ENCODE measurements at places on chromosomes 5 and 9.
A peak's percentile ranks its signal among the peaks of the same experiment; 100 is the strongest.

DNA sequence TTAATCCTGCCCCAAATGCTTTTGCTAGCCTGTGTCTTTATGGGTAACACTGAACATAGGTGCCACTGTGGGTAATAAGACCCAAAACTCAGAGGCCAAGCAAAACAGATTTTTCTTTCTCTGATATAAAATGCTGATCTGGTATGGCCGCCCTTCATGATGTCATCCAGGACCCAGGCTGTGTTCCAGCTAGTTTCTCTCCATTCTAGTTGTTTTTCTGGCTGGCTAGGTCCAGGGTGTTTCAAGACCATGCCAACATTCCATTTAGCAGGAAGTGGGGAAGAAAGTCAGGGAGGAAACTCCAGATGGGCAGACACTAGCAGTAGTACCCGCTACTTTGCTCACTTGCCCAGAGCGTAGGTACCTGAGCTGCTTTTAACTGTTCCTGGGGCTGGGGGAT, 183.9 kb upstream of the OTULINL start:
- no peak for DNase-seq

DNA sequence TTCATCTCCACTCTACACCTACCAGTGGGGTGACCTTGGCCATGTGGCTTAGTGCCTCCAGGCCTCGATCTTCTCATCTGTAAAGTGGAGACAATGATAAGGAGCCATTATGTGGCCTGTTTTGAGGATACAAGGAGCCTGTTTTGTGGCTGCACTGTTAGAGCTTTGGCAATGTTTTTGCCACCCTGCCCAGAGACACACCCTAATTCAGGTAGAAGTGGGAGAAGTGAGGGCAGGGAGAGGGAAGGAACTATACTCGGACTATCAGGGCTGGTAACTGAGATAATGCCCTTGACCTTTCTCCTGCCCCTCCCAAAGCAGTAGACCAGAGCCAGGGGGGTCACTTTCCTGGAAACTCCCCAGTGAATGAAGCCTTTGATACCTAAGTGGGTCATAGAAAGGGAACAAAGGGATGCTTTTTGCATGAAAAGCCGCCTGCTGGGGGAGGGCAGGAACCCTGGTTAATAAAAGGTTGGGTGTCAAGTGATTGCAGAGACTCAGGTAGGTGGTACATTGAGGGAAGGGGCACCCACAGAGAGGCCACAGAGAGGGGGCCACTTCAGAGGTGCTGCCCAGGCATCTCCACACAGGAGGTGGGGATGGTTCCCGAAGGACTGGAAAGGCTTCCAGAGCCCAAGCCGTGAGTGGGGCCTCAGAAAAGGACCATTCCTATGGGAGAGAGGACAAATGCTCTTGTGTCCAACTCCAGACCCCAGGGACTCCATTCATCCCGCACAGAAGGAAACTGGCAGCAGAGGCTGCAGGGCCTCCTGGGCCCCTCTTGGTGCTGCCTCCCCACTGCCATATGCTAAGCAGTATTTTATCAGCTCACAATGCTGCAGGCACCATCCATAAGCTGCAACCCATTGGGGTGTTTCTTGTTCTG, 42.3 kb upstream of the VDAC1 start:
- DNase-seq = no peak

- DNase-seq = no peak
Measured at GRCh38 chr5:1165864-1166263, 35.5 kb upstream of the SLC6A19 start.

- no peak for DNase-seq
Measured at GRCh38 chr5:17127743-17128231, 89.6 kb upstream of the BASP1 start.

- DNase-seq = peak; percentile 25
Measured at GRCh38 chr5:34898258-34898895, 16.9 kb downstream of the RAD1 start.

DNA sequence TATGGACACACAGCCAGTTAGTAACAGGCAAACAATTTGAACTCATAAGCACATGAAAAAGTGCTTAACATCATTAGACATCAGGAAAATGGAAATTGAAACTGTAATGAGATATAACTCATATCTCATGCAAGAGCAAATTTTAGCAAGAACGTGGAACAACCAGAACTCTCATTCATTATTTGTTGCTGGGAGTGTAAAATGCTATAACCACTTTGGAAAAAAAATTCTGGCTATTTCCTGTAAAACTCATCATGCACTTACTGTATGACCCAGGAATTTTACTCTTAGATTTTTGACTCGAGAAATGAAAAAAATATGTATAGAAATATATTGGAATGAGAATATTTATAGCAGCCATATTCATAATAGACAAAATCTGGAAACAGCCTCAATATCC, 205.7 kb upstream of the PUM3 start:
- DNase-seq = no peak

DNA sequence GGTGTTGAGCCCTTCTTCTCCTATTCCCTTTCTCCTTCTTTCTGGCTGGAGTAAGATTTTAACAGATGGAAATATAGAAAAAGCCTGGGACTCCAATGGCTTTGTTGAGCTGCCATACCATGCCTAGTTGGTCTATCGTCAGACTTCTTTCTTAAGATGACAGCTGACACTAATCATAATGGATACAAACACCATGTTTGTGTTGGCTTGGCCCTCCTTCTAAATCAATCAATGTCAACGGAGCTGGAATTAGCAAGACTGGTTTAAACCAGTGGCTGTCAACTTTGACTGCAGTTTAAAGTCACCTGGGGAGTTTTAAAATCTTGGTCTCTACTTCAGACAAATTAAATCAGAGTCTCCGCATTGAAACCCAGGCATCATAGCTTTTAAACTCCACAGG, 264.5 kb upstream of the PRR16 start:
- no peak for DNase-seq

DNA sequence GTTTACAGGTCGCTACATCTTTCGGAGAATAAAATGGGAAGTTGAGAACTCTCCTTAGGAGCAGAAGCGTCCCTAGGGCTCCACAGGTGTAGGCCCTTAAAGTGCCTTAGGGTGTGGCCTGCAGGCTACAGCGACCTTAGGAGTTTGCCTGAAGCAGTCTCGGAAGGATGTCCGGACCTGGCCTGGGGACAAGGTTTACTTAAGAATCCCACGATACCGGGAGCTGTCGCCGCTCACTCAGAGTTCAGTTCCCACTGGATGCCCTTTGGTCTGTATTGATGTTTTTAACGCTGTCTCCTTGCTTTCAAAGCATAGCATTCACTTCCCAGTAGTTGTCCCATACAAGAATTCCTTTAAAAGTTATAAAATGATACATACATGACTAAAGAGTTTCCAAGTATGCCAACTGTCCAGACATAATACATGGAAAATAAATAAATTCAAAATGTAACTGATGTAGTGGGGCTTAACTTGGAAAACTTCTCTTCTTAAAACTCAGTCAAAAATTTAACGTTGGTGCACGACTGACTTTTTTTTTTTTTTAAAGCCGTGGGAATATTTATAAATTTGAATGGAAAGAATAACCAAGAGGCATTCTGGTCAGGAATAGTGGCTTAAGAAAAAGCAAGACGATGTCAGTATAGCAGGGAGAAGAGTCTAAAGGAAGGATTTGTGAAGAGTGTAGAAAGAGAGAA, 848 bp downstream of the RAD50 start:
- no peak for DNase-seq

DNA sequence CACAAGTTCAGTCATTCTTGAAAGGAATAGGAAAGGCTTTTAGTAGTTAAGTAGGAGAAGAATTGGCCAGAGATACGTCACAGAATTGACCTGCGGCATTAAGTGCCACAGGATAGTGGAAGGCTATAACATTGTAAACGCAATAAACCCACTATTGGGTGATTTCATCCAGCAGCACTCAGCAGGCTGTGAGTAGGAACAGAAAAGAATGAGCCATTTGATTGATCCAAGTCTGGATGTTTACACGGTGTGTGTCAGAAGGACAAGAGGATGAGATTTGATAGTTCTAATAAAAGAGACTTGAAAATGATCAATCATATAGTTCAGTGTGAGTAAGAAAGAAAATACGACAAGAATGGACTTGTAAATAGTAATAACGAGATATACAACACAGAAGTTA, 110.0 kb upstream of the MTAP start:
- DNase-seq = no peak

DNA sequence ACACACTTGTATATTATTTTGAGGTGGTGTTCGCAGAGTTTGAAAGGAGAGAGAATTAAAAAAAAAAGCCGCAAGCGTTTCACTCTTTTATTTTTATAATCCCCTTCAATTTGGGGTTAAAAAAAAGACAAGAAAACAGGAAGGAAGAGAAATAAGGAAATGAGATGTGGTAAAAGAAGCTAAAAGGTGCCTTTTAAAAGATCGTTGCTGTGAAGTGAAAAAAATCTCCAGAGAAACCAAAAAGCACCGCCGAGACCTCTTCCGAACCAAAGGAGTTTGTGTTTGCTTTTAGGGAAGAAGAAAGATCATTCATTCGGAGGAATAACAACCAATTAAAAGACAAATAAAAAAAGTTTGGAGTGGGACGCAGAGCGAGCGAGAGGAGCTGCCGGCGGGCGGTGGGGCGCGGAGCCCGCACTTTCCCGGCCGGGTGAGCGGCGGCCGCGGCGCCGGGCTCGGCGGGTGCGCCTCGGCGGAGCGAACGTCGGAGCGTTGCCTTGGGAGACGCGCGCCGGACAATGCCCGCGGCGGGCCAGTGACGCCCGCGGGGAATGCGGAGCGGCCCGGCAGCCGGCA, 355 bp downstream of the TLE4 start:
- no peak for DNase-seq

- no peak for DNase-seq
Measured at GRCh38 chr9:19554529-19554928, 145.7 kb downstream of the ACER2 start.

- no peak for DNase-seq
Measured at GRCh38 chr5:143207058-143207457, 196.4 kb downstream of the NR3C1 start.

GRCh38 chr5:138503487-138504270, 38.4 kb downstream of the EGR1 start:
- DNase-seq = peak; percentile 50

GRCh38 chr9:27627188-27627564, 53.9 kb upstream of the C9orf72 start:
- no peak for DNase-seq

GRCh38 chr5:43141211-43141610, 20.5 kb downstream of the ZNF131 start:
- no peak for DNase-seq

DNA sequence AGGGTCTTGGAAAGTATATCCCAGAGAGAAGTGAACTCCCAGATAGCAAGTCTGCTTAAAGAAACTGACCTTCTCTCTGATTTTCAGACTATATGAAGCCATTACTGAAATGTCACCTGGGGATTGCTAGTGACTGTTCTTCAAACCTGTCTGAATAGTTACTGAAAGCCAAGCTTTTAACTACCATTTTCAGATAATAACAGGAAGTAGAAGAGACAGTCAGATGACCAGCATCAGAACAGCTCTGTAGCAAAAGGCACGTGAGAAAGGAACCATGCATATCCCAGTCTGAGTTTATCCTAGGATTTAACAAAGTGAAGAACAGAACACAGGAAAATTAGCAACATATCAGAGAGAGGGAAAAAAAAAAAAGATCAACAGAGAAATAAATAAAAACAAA, 74.9 kb upstream of the SELENOP start:
- DNase-seq = no peak

DNA sequence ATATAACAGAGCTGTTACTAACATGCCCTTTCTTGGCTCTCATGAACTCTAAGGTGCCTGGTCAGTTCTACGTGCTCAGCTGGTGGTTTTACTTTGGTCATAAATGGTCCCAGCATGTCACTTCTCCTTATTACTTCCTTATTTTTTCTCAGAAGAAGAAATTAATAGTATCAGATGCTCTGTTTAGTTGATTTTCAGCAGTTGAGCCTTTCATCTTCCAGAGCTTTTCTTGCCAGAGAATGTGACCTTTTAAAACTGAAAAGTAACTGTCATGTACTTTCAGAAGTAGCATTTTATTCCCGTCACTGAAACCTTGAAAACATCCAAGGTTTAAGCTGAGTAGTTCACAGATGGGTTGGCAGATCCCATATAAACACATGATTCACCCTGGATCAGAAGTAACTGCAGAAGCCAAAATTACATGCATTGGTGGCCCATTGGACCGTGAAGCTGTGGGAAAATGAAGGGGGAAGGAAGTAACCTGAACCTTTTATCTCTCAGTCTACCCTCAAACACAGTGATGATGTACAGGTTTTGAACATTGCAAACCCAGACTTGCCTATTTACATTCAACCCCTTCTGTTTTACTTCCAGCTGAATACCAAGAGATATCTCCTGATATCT, 50.5 kb downstream of the HACD4 start:
- DNase-seq = no peak

- no peak for DNase-seq
Measured at GRCh38 chr9:7121664-7122063, 363.9 kb downstream of the KDM4C start.

DNA sequence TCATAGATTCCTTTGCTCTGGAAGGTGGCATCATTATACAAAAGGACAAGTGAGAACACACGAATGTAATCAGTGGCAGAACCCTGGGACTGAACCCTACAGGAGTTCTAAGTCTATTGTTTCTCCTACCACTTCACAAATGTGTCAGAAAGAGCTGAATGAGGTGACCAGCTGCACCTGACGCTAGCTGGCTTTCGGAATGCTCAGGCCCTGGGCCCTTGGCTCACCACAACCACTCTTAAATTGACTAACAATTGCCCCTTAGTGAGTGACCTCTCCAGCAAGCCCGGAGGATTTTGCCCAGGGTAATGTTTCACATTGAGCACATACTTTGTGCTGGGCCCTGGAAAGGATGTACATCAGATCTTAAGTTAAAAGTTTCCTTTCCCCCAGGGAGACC, 41.2 kb upstream of the ABCA1 start:
- no peak for DNase-seq

DNA sequence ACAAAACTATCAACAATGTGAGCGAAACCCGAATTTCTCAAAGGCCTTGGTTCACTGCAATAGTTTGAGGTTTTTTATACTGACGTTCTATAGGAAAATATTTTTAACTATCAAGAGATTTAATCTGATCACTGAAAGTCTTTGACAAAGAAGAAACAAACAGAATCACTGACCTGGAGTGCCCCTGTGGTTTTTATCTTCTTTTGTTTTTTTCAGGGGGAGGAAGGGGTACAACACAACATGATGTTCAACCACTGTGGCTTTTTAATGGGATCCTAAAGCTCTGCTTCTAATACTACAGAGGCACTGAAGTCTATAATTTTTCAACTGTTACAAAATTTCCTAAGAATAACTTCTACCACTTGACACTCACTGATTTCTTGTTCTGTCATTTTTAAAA, 185.9 kb downstream of the AP3B1 start:
- no peak for DNase-seq

DNA sequence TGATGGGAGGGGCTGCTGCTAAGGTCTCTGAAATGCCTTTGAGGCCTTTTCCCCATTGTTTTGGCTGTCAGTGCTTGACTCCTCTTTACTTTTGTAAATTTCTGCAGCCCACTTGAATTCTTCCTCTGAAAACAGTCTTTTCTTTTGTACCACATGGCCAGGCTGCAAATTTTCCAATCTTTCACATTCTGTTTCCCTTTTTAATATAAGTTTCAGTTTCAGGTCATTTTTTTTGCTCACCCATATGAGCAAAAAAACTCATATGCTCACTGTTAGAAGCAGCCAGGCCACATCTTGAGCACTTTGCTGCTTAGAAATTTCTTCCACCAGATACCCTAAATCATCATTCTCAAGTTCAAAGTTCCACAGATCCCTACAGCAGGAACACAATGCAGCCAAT, 234.6 kb upstream of the ADRA1B start:
- no peak for DNase-seq

All from T-helper 2 cell (primary cell).